Lung (tissue), 17 donors: ENCODE measurements at places on chromosomes 7 and 10.

DNA sequence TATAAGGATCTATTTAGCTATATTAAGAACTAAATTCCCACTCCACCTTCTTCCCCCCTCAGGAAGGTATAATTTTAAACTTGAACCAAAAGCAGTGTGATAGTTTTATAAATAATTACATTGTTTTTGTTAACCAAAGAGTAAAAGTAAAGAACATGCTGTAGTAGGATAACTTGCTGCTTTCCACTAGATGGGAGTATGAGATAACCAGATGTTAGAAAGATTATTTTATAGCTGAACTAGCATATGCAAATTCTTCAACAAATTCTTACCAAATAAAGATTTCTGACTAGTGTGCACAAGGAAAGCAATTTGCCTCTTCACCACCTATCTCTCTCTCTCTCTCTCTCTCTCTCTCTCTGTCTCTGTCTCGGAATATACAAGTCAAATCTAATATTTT, 31.8 kb downstream of the TES start:
- peaks cover 8% of the 10 kb centered on the region for H3K4me1 ChIP-seq
- no peak overlapping the region for H3K27ac ChIP-seq
- peaks cover 3% of the 10 kb centered on the region for H3K36me3 ChIP-seq
- no peak overlapping the region for H3K4me3 ChIP-seq

DNA sequence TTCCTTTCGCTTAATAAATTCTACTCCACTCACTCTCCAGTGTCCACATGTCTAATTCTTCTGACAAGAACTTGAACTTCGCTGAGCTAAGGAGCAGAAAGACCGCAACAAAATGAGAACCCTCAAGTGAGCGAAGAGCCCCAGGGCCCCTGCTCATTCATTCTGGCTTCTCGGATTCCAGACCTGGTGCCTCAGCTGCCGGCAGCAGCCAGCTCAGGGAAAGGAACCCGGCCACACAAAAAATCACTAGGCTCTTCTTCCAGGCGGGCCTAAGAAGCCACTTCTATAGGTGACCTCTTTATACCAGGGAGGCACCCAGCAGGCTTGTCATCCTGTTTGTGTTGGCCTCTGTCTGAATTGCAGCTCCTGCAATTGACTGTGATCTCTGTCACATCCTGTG, 33.3 kb downstream of the OTUD1 start:
- no peak overlapping the region for H3K27ac ChIP-seq
- no peak for DNase-seq
- no peak overlapping the region for H3K4me3 ChIP-seq
- H3K36me3 ChIP-seq: no peaks in the 10 kb centered on the region
- H3K4me1 ChIP-seq: peaks cover 6% of the 10 kb centered on the region
- peaks cover 3% of the 10 kb centered on the region for H3K27me3 ChIP-seq

- H3K27me3 ChIP-seq: peaks cover 40% of the 10 kb centered on the region
- DNase-seq: no peak
- no peaks in the 10 kb centered on the region for H3K36me3 ChIP-seq
- H3K27ac ChIP-seq: no peak overlapping the region
These were observed 2.1 kb upstream of the CRHR2 start for GRCh38 chr7:30684351-30684750.

- no peak overlapping the region for H3K27ac ChIP-seq
- no peak for DNase-seq
- H3K27me3 ChIP-seq: no peaks in the 10 kb centered on the region
- no peaks in the 10 kb centered on the region for H3K36me3 ChIP-seq
- H3K4me3 ChIP-seq: no peak overlapping the region
- peaks cover 4% of the 10 kb centered on the region for H3K4me1 ChIP-seq
These were observed 102.2 kb upstream of the GATA3 start for GRCh38 chr10:7952266-7952665.

DNA sequence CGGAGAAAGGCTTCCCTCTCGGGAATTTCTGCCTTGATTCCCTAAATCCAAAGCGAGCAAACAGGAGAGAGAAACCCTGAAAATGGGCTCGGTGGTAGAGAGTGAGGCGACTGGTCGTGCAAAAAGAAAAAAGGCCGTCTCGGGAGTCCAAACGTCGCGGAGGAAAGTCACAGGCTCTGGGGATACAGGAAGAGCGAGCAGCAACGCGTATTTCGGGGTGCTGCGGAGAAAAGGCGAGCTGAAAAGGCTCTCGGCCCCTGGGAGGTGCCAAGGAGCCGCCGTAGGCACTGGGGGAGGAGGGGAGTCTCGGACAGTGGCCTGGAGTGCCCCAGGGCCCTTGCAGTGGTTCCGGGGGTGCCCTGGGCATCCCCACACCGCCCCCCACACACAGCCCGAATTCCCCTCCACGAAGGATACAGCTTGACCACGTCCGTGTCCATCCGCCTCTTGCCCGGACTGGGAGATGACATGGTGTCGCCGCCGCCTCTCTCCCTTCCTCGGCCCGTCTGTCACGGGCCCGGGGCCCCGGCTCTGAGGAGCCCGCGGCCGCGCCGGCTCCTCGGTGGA, 591 bp downstream of the UBE2H start:
- H3K4me1 ChIP-seq: peaks cover 41% of the 10 kb centered on the region
- H3K36me3 ChIP-seq: peaks cover 2% of the 10 kb centered on the region
- no peaks in the 10 kb centered on the region for H3K27me3 ChIP-seq
- H3K4me3 ChIP-seq: peak overlapping the region; percentile 85
- H3K27ac ChIP-seq: peak overlapping the region; percentile 98

DNA sequence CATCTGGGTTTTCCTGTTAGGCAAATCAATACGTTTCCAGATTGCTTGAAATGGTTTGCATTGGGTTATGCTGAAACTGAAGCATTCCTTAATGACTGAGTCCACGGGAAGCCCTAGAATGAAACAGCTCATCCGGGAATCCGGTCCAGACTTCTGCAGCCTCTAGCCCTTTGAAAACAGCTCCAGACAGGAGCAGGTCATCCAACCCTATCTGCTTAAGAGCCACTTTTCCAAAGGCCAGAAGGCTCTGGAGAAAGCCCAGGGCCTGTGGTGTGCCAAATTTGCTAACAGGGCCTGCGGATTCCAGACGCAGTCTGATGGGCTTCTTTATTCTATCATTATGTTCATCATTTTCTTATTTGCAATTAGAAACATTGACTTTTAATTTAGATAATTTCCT, 265.4 kb downstream of the SKIDA1 start:
- H3K27me3 ChIP-seq: no peaks in the 10 kb centered on the region
- no peaks in the 10 kb centered on the region for H3K36me3 ChIP-seq
- H3K27ac ChIP-seq: no peak overlapping the region
- H3K4me1 ChIP-seq: no peaks in the 10 kb centered on the region
- no peak overlapping the region for H3K4me3 ChIP-seq
- DNase-seq: no peak

DNA sequence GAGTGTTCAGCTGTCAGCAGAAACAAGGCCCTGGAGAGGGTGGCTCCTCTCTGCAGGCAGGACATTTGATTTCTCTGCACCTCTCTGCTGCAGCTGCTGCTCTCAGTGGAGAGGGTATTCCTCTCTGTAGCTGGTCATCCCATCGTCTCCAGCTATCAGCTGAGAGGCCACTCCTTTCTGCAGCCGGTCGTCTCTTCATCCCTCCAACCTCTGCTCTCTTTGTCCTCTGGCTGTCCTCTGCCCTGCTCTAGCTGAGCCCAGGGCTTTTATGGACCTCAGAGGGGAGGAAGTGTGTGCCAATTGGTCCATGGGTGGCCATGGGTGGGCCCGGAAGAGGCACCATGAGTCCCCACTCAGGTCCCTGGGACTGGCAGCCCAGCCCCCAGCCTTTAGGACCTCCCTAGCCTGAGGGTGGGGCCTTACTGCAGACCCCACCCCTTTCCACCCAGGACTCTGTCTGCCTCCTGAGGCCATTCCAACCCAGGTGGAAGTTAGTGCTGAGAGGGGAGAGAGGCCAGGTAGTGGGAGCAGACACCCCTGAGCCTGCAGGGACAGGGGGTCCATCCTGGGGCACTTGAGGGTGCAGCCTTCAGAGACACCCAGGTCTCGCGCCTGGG, 26.2 kb upstream of the CDCA7L start:
- no peaks in the 10 kb centered on the region for H3K27me3 ChIP-seq
- no peaks in the 10 kb centered on the region for H3K36me3 ChIP-seq
- no peak overlapping the region for H3K27ac ChIP-seq
- no peaks in the 10 kb centered on the region for H3K4me1 ChIP-seq
- DNase-seq: no peak
- H3K4me3 ChIP-seq: no peak overlapping the region

DNA sequence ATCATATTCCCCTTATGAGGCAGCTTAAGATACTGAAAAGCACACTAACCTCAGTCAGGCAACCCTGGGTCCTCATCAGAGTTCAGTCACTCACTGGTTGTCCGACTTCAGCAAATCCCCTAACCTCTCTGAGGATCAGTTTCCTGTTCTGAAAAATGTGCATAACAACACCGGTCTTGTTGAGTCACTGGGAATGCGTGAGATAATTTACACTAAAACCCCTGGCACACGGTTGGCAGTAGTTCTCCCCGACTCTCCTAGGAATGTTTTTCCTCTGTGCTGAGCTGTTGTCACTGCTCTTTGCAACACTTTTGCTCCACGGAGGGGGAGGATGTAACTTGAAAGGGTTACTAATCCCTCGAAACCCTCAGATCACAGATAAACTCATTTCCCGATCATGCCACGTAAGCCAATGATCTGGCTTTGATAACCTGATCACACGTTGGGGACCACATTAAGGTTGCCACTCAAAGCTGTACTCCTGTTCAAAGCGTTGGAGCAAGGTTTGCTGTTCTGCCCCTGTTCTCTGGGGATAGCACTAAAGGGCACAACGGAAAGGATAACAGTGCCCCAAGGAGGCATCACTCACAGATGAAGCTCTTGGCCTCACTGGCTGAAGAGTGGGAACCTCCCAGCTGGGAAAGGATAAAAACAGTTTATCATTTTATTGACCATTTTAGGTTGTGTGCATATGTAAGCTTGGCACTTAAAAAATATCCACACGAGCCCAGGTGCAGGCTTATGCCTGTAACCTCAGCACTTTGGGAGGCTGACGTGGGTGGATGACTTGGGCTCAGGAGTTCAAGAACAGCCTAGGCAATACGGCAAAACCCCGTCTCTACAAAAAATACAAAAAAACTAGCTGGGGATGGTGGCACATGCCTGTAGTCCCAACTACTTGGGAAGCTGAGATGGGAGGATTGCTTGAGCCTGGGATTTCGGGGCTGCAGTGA, 5.0 kb upstream of the RBM17 start:
- H3K27ac ChIP-seq: no peak overlapping the region
- H3K4me1 ChIP-seq: no peaks in the 10 kb centered on the region
- peaks cover 10% of the 10 kb centered on the region for H3K27me3 ChIP-seq
- no peaks in the 10 kb centered on the region for H3K36me3 ChIP-seq
- no peak overlapping the region for H3K4me3 ChIP-seq

- peaks cover 8% of the 10 kb centered on the region for H3K4me1 ChIP-seq
- H3K36me3 ChIP-seq: no peaks in the 10 kb centered on the region
- H3K27ac ChIP-seq: no peak overlapping the region
- H3K4me3 ChIP-seq: no peak overlapping the region
These were observed 28.2 kb upstream of the ASL start for GRCh38 chr7:66047426-66047825.

DNA sequence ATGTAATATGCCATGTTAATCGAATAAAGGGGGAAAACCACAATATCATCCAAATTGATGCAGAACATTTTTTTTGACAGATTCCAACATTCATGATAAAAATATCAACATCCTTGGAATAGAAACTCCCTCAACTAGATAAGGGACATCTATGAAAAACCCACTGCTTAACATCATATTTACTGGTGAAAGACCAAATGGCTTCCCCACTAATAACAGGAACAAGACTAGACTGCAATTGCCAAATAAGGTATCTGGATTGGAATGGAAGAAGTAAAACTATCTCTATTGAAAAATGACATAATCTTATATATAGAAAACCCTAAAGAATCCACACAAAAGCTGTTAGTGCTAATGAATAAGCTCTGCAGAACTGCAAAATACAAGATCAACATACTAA, 27.8 kb downstream of the SMURF1 start:
- no peak for DNase-seq
- H3K4me1 ChIP-seq: no peaks in the 10 kb centered on the region
- no peaks in the 10 kb centered on the region for H3K36me3 ChIP-seq
- no peaks in the 10 kb centered on the region for H3K27me3 ChIP-seq

GRCh38 chr7:119994928-119995327, 278.0 kb upstream of the KCND2 start:
- H3K27ac ChIP-seq: no peak overlapping the region
- DNase-seq: no peak

GRCh38 chr10:3231951-3232730, 59.6 kb upstream of the PITRM1 start:
- no peaks in the 10 kb centered on the region for H3K36me3 ChIP-seq
- no peak overlapping the region for H3K4me3 ChIP-seq
- no peak overlapping the region for H3K27ac ChIP-seq
- no peak for DNase-seq
- H3K27me3 ChIP-seq: no peaks in the 10 kb centered on the region

DNA sequence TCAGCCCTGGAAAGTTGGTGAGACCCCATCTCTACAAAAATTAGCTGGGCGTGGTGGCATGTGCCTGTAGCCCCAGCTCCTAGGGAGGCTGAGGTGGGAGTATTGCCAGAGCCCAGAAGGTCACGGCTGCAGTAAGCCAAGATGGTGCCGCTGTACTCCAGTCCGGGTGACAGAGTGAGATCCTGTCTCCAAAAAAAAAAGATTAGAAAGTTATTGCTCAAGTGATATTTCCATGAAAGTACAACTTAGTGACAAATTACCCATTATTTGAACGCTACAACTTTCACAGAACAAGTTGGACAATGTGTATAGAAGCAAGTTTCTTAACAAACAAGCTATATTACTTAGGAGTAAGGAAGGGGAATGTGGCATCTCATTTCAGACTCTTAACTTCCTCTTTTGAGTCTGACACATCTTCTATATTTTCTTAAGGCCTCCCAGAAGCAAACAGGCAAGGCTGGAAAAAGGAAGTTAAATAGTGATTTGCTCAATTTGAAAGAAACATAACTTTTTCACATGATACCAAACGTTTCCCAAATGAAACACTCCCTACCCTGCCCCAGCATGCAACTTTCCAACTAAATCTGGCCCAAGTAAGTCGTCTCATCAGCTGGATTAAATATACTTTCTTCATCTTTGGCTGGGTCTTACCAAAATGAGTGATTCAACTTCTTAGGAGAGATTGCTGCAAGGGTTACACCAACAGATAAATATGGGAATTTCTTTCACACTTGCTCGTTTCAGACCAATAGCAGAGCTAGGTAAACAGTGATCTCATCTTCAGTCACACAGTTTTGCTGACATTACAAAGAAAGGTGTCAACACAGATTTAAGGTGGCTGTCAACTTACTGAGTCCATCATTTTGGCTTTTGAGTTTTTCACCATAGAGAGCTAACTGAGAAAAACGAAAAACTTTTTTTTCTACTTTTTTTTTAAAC, 66.3 kb upstream of the KLF6 start:
- no peak overlapping the region for H3K4me3 ChIP-seq
- no peak for DNase-seq
- no peaks in the 10 kb centered on the region for H3K27me3 ChIP-seq
- no peak overlapping the region for H3K27ac ChIP-seq
- H3K36me3 ChIP-seq: no peaks in the 10 kb centered on the region

- H3K4me3 ChIP-seq: no peak overlapping the region
- no peaks in the 10 kb centered on the region for H3K36me3 ChIP-seq
- no peaks in the 10 kb centered on the region for H3K4me1 ChIP-seq
- no peaks in the 10 kb centered on the region for H3K27me3 ChIP-seq
These were observed 317.4 kb downstream of the BMPER start for GRCh38 chr7:34222722-34223121.
